Panc1 (cell line): ENCODE measurements at places on chromosomes 2 and 18. TPM values are rescaled to one million over a fixed set of nuclear protein-coding genes. Genes with fewer than 3 reads are reported as not detected.

GRCh38 chr2:65742977-65743376, 310.6 kb upstream of the SPRED2 start:
- no peak overlapping the region for H3K4me3 ChIP-seq
- H3K4me1 ChIP-seq, result no peaks in the 10 kb centered on the region
- no peak overlapping the region for H3K27ac ChIP-seq
- H3K36me3 ChIP-seq, result no peaks in the 10 kb centered on the region

GRCh38 chr2:105166688-105167087, 74.9 kb upstream of the GPR45 start:
- no peak overlapping the region for H3K27ac ChIP-seq
- peaks cover 8% of the 10 kb centered on the region for H3K27me3 ChIP-seq
- H3K36me3 ChIP-seq, result no peaks in the 10 kb centered on the region
- DNase-seq, result no peak

GRCh38 chr2:68432696-68433658, 34.1 kb downstream of the FBXO48 start:
- no peaks in the 10 kb centered on the region for H3K36me3 ChIP-seq
- no peak for DNase-seq
- H3K4me1 ChIP-seq, result no peaks in the 10 kb centered on the region

- DNase-seq, result no peak
- no peaks in the 10 kb centered on the region for H3K27me3 ChIP-seq
- no peak overlapping the region for H3K4me3 ChIP-seq
- H3K4me1 ChIP-seq, result no peaks in the 10 kb centered on the region
- no peaks in the 10 kb centered on the region for H3K36me3 ChIP-seq
- no peak overlapping the region for H3K27ac ChIP-seq
Observed at GRCh38 chr2:20507166-20507692, 60.4 kb downstream of the RHOB start.

ITGAV gene
- 218 TPM for total RNA-seq
